NCI-H187 treated with DMSO at 0.1 percent for 48 hours (cell line): ENCODE measurements at places on chromosomes 2 and 18.

- no peak for DNase-seq
Measured at GRCh38 chr2:174023591-174024523, 58.7 kb upstream of the SP3 start.

DNA sequence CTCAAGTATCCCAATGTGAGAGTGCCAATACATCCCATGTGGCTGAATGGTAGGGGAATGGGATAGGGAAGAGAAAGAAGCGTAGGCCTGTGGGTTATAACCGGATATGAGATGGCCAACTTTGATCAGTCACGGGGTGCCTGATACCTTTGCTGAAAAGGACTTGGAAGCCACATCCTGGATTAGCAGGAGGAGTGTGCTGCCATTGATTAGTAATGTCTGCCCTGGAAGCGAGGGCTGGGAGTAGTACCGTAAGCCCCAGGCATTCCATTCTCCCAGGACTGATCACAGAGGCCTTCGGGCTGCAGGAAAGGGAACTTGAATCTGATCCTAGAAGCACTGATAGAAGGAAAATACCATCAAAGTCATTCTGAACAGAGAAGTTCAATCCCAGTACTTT lies 218.5 kb downstream of the TFCP2L1 start:
- no peak for DNase-seq

- no peak for DNase-seq
Measured at GRCh38 chr2:165497659-165498317, 28.3 kb downstream of the CSRNP3 start.

DNA sequence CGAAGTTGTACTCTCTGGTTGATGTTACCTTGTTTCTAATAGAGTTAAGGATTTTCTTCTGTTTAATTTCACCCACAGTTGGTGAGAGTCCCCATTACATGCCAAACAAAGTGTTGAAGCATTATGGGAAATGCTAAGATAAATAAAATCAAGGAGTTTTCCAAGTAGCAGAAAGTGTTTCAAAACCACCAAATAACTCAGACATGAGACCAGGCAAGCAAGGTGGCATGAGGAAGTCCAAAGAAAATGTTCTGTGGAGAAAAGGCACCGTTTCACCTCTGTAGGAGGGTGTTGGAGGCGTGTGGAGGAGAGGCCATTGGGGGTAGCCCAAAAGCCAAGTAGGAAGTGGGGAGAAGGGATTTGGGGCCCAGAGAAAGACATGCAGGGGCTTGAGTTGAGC lies 8.7 kb downstream of the CFAP221 start:
- DNase-seq: no peak

DNA sequence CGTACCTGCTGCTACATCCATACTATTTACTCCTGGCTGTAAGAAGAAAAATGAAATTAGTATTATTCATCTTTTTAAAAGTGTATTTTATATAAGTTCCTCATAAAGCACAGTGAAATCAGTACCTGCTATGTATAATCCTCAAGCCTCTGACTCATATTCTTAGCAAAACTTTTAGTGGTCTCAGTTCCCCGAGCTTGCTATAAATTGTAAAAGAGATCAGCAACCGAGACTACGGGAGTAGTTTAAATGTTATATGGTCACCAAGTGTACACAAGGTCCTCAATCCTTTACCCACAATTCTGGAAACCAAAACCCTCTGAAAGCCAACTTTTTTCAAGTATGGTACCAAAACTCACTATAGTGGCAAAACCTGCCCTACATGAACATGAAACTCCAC lies 24.2 kb downstream of the PRPF40A start:
- no peak for DNase-seq

DNA sequence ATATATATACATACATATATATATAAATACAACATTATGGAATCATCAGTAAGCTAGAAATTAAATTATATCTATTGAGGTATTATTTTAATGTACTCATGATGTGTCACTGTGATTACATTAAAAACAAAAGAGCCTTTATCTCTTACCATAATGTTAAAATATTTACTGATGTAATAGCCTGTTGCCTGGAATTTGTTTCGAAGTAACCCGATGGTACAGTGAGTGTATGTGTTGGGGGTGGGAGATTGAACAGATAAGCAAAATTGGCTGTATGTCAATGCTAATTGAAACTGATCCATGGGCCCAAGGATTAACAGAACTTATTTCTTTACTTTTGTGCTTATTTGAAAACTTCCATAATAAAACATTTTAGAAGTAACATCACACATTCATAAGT lies 1473.2 kb downstream of the LRP1B start:
- DNase-seq: no peak

GRCh38 chr2:37776487-37776886 lies 105.0 kb upstream of the CDC42EP3 start:
- no peak for DNase-seq

- no peak for DNase-seq
Measured at GRCh38 chr18:12703664-12704063, 822 bp downstream of the PSMG2 start.

- DNase-seq: no peak
Measured at GRCh38 chr2:213002383-213002782, 149.0 kb downstream of the IKZF2 start.

GRCh38 chr2:223297788-223298187 lies 245.8 kb downstream of the KCNE4 start:
- peak; percentile 87 for DNase-seq

- DNase-seq: no peak
Measured at GRCh38 chr2:68185541-68186164, 28.0 kb downstream of the PNO1 start.

- DNase-seq: no peak
Measured at GRCh38 chr2:24174851-24175277, at the start of gene FAM228A. Gene FAM228A, plus strand, starts transcription at chr2:24175053. Its CDS starts 428 bp downstream, at chr2:24175481.

GRCh38 chr2:229686122-229686919 lies 28.0 kb downstream of the DNER start:
- no peak for DNase-seq

- no peak for DNase-seq
Measured at GRCh38 chr2:201789395-201789794, 8.7 kb upstream of the ALS2 start.

- peak; percentile 3 for DNase-seq
Measured at GRCh38 chr2:149994057-149994728, 406.6 kb upstream of the MMADHC start.

- no peak for DNase-seq
Measured at GRCh38 chr18:11983592-11983991, 2.3 kb downstream of the IMPA2 start.

GRCh38 chr2:36530178-36530982 lies 67.6 kb downstream of the FEZ2 start:
- DNase-seq: no peak

DNA sequence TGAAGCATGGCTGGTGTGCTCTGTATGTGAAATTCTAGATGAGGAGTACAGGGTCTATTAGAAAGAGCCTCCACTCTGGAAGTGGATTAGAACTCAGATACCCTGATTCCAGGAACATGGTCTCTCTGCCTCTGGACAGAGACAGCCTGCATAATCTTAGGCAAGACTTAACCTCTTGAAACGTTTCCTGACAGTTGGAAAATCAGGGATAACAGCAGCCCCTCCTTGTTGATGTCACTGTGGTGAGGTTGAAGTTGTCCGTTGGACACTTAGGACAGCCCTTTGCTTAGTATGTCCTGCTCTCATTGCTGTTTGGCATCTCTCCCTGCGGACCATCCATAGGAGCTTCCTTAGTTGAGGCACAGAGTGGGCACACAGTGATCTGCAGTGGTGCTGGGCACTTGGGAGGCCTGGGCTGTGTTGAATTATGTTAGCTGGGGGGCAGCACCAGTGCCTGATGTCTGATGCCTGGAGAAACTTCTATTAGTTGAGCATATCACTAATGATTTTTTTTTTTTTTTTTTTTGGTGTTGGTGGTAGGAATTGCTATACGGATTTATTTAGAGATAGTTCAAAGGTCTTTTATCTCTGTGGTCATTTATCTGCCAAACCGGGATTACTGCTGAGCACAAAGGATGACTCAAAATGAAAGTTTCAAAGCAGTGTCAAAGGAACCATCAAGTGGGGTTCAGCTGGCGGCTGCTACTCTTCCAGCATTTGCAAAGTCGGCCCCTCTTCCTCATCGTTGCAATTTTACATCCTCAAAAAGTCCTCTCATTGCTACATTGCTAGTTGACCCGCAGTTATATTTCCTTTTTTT lies 28.8 kb downstream of the SETBP1 start:
- DNase-seq: no peak

DNA sequence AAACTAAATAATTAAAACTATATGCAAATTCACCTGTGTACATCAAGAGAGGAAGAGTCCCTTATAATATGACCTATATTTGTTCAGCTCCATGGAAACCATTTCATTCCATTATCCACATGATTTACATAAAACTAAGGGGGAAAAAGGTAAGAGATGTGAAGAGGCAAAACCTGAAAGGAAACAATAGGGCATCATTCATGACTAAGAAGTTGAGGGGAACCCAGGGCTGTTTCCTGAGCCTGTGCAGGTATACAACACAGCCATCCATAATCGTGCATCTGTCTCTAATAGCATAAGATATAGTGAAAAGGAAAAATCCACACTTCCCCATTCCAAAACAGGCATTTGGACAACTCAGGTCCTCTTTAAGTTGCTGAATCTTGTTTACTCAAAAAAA lies 151.3 kb downstream of the NR4A2 start:
- DNase-seq: no peak

DNA sequence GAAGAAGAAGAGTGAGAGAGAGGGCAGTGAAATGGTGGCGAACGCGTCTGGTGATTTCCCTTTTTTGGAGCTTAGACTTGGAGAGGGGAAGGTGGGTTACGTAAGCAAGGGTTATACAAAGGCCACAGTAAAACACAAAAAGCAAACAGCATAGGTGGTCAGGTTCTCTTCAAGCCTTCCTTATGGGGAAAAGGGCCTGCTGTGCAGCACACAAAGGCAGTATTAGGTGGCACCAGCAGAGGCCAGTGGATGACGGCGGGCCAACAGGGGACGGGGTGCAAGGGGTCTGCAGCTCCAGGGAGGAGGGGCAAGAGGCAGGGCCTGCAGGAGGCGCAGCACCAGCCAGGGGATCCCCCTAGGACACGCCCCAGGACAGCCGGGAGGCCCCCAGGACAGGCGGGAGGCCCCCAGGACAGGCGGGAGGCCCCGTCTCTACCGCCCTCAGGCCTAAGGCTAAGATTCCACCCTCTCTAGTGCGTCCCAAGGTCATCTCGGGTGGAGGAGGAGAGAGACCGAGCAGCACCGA lies 32.6 kb upstream of the NPC1 start:
- no peak for DNase-seq

- no peak for DNase-seq
Measured at GRCh38 chr2:33709951-33710350, 110.9 kb upstream of the FAM98A start.
